ENCODE measurements at places on chromosomes 13 and 19.

DNA sequence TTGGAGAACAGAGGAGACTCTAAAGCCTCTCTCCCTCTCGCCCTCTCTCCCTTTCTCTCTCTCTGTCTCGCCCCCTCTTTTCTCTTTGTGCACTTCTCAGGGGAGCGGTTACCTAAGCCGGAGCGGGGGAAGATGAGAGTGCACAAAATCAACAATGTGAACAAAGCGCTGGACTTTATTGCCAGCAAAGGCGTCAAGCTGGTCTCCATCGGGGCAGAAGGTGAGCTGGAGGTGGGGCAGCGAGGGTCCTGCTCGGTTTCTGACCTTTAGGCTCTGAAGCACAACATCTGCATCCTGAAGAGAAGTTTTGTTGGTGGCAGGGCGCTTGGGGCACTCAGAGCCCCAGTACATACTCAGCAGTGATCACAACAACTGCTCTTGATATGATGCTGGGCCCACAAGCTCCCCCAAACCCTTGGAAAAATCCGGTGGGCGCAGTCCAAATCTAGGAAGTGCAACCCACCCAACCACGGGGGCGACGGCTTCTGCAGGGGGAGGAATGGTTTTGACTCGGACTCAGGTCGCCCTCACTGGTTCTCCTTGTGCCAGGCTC, 43.3 kb downstream of the CAPN12 start:
- no peak for DNase-seq

DNA sequence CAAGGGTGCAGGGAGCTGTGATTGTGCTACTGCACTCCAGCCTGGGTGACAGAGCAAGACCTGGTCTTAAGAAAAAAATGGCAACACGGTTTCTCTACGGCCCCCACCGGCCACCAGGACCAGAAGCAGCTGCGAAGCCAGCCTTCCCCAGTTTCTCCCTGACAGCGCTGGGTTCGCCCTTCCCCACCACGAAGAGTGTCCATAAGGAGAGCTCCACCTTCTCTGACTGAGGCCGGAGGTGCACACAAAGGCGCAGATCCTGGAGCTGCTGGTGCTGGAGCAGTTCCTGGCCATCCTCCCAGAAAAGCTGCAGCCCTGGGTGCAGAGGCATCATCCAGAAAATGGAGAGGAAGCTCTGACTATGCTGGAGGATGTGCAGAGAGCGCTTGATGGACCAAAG, 52.2 kb upstream of the ZNF599 start:
- DNase-seq: no peak

GRCh38 chr19:23558541-23558940, 128.5 kb downstream of the ZNF675 start:
- no peak for DNase-seq

- no peak for DNase-seq
Observed at GRCh38 chr19:29288256-29288655, 75.3 kb upstream of the UQCRFS1 start.

GRCh38 chr19:30371960-30372824, at the start of gene ZNF536:
ZNF536 (plus strand) TSS chr19:30372384; CDS start chr19:30443563, 71,179 bp downstream.
- no peak for DNase-seq

GRCh38 chr19:30675086-30675485, 302.9 kb downstream of the ZNF536 start:
- no peak for DNase-seq

DNA sequence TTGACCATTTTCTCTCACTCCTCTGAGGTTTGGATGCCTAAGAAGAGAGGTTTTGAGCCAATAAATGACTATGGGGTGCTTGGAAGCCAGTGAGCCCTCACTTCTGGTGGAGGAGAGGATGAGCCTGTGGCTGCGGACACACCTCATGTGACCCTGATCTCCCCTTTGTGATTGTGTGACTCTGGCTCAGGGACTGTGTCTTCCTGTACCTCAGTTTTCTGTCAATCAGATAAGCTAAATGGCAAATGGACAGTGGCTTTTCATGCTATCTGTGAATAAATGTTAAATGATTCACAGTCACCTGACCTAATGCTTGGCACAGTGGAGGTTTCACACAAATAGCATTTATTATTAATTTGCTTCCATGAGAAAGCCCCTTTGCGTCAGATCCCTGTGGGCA, 2.7 kb downstream of the PSG8 start:
- DNase-seq: no peak

DNA sequence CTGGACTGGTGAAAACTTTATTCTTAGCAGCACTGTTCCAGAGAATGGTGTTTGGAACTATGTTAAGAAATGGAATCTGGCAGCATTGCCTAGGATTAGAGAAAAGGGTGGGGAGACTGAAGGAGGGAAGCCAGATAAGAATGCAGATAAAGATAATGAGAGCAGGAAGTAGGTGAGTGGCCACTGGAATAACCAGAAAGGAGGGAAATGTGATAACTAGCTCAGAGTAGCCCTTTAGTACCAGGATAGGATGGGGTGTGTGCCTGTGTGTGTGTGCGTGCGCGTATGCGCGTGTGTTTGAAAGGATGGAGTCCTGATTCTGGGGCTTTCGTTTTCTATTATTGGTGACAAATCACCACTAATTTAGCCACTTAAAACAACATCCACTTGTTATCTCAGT, 33.4 kb upstream of the FRY start:
- DNase-seq: no peak
